ENCODE measurements at places on chromosomes 1 and 21. TPM values are rescaled to one million over a fixed set of nuclear protein-coding genes. Genes with fewer than 3 reads are reported as not detected.

Gene SLC45A1
- total RNA-seq: 2.0 TPM

Gene ADGRL4
- 26.0 TPM for total RNA-seq

Gene TIAM1
- 15.1 TPM for total RNA-seq

Gene LCK
- total RNA-seq: 8.5 TPM

Gene MROH9
- not detected for total RNA-seq

Gene FBXO2
- 1.4 TPM for total RNA-seq

Gene PTPRF
- 151 TPM for total RNA-seq

Gene EDARADD
- 4.6 TPM for total RNA-seq

Gene IFNLR1
- total RNA-seq: 3.6 TPM

Gene E2F2
- total RNA-seq: 9.0 TPM

Gene LCE3E
- not detected for total RNA-seq

Gene TATDN3
- total RNA-seq: 13.0 TPM

All from metanephros (tissue), 2 donors.